ENCODE measurements at places on chromosomes 5 and 9. TPM values are rescaled to one million over a fixed set of nuclear protein-coding genes. Genes with fewer than 3 reads are reported as not detected.

GRCh38 chr5:140261403-140262171 lies 41.3 kb downstream of the PFDN1 start:
- DNase-seq, result peak; percentile 43

GRCh38 chr9:90890146-90890810 lies 88.7 kb downstream of the SYK start:
- DNase-seq, result no peak

- DNase-seq, result no peak
Measured at GRCh38 chr5:10752451-10752850, 8.6 kb downstream of the DAP start.

DNA sequence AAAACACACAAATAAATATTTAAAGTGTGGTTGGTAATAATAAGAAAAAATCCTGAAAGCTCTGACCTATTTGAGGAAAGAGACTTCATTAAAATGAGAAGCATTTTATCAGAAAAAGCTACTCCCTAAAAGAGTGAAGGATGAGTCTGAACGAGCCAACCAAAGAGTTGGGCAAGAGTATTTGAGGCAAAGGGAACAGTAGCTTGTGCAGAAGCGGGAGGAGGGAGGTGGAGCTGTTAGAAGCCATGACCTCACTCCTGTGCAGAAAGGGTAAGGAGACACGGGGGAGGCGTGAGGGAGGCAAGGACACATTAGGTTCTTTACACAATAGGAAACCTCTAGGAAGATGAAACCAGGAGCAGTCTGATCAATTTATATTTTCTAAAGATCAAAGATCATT lies 29.4 kb downstream of the SH3RF2 start:
- DNase-seq, result no peak

DNA sequence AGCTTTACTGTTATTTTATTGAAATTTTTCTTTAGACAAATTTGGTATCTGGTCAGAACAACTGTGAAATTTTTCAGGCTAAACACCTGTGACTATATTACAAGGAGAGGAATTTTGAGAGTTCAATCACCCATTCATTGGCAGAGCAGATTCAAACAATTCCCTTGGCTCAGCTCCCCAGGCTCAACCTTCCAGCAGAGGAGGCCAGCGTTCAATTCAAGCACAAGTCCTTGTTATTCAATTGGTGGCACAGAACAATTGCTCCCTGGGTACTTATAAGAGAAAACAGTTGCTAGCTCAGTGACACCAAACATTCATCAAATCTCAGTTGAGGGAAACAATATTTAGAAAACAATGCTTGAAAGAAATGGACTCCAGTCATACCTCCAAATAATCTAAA lies 83.3 kb downstream of the SUSD1 start:
- no peak for DNase-seq

- no peak for DNase-seq
Measured at GRCh38 chr5:160744268-160745101, 107.5 kb downstream of the ATP10B start.

DNA sequence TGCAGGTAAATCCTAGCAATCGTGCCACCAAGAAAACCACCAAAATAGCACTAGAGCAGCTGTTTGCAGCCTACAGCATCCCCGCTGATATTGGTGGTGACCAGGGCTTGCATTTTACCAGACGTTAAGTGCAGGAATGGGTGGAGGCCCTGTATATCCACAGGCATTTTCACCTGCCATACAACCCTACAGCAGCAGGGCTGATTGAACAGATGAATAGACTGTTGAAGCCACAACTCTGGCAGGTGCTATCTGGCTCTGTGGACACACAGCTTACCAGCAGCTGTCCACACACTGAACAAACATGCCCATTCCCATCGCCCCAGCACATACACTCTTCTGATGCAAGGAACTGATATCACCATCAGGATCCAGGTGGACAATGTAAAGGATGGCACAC lies 154.5 kb upstream of the APC start:
- DNase-seq, result no peak

GRCh38 chr5:32231929-32232328 lies 57.8 kb upstream of the GOLPH3 start:
- DNase-seq, result no peak

Gene LIFR
- 110 TPM for total RNA-seq

Gene PCDHGA2
- 13.8 TPM for total RNA-seq

Gene CNTNAP3
- 31.8 TPM for total RNA-seq

Gene TMEM215
- not detected for total RNA-seq

Measured in thoracic aorta (tissue), 2 donors.